ENCODE measurements at places on chromosomes 11 and 22.

DNA sequence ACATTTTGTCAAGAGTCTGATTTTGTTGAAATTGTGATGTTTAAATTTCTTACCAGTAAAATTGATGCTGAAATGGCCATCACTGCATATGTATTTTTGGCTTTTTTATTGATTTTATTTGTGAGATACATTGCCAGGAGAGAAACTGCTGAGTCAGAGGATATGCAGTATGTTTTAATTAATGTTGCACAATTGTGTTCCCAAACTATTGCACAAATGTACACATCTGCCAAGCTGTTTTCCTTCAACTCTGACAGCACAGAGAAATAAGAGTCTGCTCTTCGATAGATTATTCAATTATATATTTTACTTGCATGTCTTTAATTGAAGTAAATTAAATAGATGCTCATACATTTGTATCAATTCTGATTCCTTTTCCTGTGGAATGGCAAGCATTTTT lies 640.2 kb upstream of the LUZP2 start:
- DNase-seq: no peak

DNA sequence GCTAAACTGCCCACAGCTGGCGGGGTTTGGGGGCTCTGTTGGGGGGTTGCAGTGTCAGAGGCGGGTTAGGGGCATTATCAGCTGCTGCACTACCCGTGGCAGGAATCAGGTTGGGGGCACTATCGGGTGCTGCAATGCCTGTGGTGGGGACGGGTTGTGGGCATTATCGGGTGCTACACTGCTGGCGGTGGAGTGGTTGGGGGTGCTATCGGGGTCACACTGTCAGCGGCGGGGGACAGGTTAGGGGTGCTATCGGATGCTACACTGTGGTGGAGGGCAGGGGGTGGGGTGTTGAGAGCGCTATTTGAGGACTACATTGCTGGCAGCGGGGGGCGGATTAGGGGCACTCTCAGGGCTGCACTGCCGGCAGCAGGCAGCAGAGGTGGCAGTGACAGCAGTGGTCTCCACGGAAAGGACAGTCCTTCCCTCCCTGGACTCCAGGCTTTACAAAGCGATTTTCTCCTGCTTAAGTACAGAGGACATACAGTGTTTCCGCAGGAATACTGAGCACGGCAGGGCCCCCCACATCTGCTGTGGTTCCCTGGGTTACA lies 119.5 kb upstream of the VPREB1 start:
- no peak for DNase-seq

- no peak for DNase-seq
Observed at GRCh38 chr22:47088480-47089158, 326.2 kb downstream of the TBC1D22A start.

GRCh38 chr11:115322553-115323203 lies 181.5 kb downstream of the CADM1 start:
- no peak for DNase-seq

DNA sequence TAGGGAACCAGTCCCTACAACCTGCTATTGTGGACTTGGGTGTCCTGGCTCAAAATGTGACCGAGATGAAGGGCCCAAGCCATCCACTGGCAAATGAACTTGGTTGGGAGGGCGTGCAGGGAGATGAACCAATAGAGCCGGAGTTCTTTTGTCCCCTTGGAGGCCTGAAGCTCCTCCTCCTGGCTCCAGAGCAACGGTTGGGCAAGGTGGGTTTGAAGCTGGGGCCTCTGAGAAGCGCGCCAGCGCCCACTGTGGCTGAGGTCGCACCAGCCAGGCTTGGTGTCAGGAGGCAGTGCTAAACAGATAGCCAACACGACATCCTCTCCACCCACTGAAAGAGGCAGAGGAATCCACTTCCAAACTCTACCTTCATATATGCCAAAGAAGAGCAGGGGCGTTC lies 36.0 kb upstream of the PACSIN2 start:
- no peak for DNase-seq

DNA sequence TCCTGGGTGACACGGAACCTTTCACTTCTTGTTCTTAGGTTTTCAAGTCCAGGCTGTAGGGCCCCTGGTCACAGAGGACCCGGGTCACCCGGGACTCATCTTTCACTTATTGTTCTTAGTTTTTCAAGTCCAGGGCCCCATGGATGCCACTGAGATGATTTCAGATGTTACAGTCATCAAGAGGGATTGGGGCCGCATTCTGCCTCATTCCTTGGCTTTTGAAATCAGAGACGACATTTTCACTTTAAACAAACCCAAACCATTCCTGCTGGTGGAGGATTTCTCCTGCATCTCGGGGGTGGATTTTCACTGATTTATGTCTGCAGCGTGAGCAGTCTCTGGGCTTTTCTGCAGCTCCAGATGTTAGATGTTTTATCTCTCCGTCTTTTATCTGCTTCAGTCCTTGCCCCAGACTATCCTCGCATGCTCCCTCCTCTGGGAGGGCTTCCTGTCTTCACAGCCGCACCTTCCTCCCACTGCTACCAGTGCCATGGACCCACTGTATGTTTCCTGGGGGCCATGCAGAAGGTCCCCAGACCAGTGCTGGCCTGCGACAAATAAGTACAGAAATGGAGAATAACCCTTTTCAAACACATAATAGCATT lies 27.4 kb downstream of the FBLN1 start:
- DNase-seq: no peak

- no peak for DNase-seq
Observed at GRCh38 chr11:128595775-128596174, 8.4 kb upstream of the ETS1 start.

DNA sequence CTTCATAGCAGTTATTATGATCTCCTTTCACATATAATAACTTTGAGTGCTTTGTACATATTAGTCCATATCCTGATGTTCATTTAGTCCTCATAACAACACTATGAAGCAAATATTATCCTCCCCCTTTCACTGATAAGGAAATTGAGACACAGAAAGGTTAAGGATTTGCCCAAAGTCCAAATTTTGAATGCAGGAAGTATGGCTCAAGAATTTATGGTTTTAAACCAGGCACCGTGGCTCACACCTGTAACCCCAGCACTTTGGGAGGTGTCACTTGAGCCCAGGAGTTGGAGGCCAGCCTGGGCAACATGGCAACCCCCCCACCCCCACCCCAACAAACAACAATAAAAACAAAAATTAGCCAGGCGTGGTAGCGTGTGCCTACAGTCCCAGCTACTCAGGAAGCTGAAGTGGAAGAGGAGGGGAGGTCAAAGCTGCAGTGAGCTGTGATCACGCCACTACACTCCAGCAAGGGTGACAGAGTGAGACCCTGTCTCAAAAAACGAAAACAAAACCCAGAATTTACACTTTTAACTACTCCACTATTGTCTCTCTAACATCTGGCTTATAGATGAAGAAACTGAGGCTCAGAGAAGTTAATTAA lies 8.6 kb downstream of the CCDC34 start:
- no peak for DNase-seq

- DNase-seq: no peak
Observed at GRCh38 chr11:68658661-68659060, 25.7 kb upstream of the GAL start.

- DNase-seq: no peak
Observed at GRCh38 chr22:32531228-32531627, 56.6 kb downstream of the FBXO7 start.

- no peak for DNase-seq
Observed at GRCh38 chr11:78825591-78826020, 250.9 kb upstream of the NARS2 start.

DNA sequence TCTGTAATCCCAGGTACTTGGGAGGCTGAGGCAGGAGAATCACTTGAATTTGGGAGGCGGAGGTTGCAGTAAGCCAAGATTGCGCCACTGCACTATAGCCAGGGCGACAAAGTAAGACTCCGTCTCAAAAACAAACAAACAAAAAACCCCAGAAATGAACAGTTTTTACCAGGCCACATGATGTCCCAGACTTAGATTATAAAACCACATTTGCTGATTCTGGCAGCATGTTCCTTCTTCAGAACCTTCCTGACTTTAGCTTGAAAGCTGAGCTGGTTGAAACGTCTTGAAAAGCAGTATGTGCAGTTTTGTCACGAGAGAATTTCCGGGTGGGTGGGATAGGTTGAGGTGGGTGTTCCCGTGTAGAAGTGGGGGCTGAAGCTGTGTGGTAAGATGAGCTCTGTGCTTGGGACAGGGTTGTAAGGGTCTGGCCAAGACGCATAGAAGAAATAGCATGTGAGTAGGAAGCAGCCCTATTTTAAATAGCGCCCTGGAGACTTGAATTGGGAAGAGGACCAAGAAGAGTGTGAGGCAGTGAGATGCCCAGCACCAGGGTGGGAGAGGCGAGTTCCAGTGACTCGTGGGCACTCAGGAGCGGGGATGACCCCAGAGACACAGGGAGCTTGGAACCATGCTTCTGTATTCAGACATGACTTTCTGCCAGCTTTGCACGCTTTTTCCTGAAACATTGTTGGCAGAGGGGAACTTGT lies 7.6 kb downstream of the AP2A2 start:
- DNase-seq: no peak

- DNase-seq: no peak
Observed at GRCh38 chr11:58965246-58965985, 26.1 kb downstream of the GLYATL1 start.

DNA sequence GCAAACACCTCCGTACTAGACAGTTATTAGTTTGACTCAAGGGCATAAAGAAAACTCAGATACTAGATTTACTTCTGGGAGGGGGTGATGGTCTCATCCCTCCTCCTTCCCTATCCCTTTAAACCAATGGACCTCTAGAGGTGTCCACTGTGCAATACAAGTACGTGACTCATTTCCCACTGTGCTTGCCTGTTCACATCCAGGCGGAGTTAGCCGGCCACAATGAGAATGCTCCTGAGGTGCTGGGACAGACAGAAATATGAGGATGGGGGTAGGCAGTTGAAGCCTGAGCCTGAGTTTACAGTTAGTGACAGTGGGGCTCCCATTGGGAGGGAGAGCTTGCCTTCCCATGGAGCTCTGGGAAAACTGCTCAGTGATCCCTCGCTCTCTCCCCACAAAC lies 8.4 kb upstream of the PMM1 start:
- DNase-seq: no peak

- no peak for DNase-seq
Observed at GRCh38 chr11:104573441-104573990, 324.7 kb downstream of the CASP12 start.

DNA sequence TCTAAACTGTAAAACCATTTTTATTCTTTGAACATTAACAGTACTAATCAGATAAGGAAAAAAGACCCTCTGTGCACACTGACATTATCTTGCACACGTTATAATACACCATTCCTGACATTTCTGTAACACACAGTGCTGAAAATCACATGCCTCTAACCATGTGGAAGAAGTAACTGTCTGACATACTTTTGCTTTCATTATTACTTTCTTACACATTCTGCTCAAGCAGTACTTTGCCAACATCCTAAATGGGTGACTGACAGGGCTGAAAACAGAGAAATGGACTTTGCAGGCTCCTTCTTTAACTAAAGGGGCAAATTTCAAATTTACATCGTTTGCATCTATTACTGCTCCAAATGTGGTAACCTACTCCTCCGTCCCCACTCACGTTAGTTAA lies 22.8 kb upstream of the TP53AIP1 start:
- no peak for DNase-seq

GRCh38 chr11:45603946-45604682 lies 61.3 kb downstream of the CHST1 start:
- DNase-seq: no peak

DNA sequence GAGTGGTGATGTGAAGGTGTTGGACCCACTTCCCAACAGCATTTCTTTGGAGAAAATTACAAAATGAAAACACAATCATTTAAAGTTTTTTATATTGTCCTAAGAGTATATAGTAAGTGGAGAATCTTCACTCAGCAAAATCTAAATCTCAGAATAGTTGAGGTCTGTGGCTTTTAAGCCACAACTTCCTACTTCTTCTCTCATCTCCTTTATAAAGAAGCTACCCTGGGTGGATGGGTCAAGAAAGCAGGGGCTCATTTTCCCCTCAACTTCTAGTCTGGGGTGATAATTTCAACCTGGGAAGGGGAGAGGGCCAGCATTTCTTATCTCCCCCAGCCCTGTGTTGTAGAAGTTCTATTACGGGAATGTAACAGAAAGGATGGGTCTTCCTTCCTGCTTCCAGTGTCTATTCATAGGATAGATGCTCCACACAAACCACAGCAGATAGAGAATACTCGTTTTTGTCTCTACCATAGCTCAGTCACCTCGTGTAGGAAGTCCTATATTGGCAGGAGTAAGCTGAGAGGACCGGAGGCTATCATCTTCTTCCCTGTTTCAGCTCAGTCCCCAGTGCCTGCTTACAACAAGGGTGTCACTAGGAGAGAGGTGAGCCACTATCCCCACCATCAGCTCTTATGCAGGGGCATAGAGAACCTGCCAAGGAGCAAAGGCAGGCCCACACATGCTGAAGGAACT lies 341.5 kb downstream of the CASP12 start:
- DNase-seq: no peak

- no peak for DNase-seq
Observed at GRCh38 chr11:132142554-132142953, 772.1 kb downstream of the NTM start.

DNA sequence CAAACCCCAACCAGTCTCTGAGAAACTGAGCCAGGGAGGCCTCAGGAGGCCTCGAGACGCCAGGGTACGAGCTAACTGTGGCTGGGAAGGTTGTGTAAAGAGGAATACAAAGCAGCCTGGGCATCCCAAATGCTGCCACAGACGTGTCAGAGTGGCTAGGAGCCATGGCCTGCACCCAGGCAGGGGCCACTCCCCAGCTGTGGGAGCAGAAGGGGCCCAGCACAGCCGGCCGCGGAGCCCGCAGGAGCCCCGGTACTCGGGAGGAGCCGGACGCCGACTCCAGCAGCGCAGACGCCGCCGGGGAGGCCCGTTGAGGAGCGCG lies 349.8 kb upstream of the B3GAT1 start:
- no peak for DNase-seq

GRCh38 chr11:22666688-22667439 lies 453 bp downstream of the GAS2 start:
- no peak for DNase-seq

DNA sequence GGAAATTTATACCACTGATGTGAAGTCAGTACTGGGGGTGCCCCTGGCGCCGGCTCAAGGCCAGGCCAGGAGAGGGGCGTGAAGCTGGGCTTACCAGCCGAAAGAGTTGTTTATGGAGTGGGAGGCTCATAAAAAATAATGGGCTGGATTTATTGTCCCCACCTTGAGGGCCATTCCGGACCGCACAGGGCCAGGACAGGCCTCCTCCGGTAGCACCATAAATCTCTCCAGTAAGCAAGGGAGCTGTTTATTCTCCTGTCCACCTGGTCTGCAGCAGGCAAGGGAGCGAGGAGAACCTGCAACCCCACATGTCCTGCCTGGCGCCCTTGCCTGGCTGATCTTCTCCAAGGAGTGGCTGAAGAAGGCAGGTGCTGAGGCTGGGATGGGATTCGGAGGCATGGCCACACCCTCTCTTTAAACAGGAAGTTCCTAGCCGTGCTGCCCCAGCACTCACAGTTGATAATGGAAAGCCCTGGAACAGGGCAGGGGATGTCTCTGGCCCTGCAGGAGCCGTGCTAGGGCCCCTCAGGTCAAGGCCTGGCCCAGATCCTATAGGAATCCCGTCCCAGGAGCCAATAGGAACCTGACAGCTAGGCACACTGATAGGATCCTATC lies 65.1 kb downstream of the SCUBE1 start:
- DNase-seq: no peak

Data from stimulated activated CD8-positive, alpha-beta memory T cell treated with anti-CD3 and anti-CD28 coated beads, Interleukin-7, amount 100 ng/mL, for 1 hour (primary cell).